Activated CD4-positive, alpha-beta T cell treated with anti-CD3 and anti-CD28 coated beads, Interleukin-2, amount 50 U/mL, for 1 hour (primary cell): ENCODE measurements at places on chromosomes 13 and 19.

DNA sequence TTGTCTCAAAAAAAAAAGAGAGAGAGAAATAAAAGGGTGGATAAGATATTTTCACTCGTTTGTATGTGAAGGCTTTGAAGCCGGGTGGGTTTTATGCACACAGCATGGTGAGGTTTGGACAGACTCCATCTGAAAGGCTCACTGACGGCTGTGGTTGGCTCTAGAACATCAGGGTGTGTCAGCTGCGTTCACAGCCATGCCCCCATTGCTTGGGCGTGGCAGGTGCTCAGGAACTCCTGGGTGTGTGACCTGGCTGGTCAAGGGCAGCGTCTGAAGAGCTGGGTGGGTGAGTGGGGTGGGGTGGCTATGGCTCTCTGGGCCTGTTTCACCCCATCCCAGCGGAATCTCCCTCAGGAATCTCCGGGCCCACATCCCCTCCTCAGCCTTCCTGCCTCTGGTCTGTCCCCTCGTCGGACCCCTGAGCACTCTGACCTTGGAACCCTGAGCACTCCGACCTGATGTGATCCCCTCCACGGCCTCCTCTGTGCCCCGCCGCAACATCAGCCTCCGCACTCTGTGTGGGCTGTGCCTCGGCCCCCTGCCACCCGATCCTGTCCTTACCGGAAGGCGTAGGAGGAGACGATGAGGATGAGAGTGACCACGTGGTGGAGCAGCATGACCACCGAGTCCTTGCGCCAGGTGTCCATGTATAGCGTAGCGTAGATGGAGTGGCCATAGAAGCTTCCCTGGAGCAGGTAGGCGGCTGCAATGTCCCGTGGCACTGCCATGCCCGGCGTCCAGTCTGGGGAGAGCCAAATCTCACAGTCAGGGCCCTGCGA lies 12.2 kb downstream of the CERS1 start:
- DNase-seq = no peak

GRCh38 chr13:106115081-106115480 lies 420.4 kb downstream of the EFNB2 start:
- DNase-seq = no peak

GRCh38 chr19:39677961-39678889 lies 22.5 kb downstream of the LGALS16 start:
- DNase-seq = no peak

- DNase-seq = peak; percentile 85
Observed at GRCh38 chr19:19145684-19146608, 7.7 kb upstream of the TMEM161A start.

GRCh38 chr13:39196965-39197646 lies 158.8 kb downstream of the NHLRC3 start:
- no peak for DNase-seq

GRCh38 chr13:60945396-60945795 lies 470.3 kb downstream of the PCDH20 start:
- no peak for DNase-seq

- DNase-seq = peak; percentile 65
Observed at GRCh38 chr13:41458761-41459431, 1.5 kb downstream of the RGCC start.

DNA sequence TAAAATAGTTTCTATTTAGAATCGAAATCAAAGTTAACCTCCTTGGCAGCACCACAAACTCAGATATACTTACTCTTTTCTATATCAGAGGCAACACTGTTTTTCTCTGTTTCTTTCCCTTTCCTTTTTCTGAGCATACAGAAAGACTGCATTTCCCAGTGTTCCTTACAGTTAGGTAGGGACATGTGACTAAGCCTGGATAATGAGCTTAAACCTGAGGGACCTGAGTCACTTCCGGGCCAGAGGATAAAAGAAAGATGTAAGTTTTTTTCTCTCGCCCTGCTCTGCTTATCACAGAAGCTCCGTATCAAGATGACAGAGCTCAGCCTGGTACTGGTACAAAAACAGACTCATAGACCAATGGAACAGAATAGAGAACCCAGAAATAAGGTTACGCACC lies 531.9 kb downstream of the KLF12 start:
- no peak for DNase-seq

DNA sequence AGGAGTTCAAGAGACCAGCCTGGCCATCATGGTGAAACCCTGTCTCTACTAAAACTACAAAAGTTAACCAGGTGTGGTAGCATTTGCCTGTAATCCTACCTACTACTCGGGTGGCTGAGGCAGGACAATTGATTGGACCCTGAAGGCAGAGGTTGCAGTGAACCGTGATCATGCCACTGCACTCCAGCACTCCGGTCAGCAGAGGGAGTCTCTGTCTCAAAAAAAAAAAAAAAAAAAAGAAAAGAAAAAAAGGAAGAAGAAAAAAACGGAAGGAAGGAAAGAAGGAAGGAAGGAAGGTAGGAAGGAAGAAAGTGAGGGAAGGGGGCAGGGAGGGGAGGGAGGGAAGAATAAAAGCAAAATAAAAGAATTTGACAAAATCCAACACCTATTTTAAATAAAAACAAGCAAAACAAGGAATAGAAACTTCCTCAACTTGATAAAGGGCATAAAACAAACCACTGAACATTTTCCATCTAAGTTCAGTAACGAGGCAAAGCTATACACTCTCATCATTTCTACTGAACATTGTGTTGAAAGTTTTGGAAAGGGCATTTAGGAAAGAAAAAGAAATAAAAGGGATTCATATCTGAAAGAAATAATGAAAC lies 411.6 kb upstream of the SLITRK5 start:
- no peak for DNase-seq

DNA sequence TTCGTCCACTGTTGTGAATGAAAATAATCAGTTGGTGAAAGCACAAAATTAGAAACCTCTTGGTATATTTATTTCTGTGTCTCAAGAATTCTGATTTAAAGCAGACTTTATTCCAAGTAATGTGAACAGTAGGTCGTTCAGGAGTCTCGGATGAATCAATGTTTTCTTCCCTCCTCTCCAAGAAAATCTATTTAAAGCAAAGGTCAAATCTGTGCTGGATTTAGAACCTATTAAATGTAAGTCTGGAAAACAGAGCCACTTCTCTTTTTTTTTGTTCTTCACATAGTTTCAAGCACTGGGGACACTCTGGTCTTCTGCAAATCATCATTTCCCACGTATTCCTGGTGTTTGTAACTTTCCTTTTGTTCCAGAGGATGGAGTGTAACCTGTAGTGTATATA lies 312.7 kb downstream of the ATP8A2 start:
- DNase-seq = no peak

DNA sequence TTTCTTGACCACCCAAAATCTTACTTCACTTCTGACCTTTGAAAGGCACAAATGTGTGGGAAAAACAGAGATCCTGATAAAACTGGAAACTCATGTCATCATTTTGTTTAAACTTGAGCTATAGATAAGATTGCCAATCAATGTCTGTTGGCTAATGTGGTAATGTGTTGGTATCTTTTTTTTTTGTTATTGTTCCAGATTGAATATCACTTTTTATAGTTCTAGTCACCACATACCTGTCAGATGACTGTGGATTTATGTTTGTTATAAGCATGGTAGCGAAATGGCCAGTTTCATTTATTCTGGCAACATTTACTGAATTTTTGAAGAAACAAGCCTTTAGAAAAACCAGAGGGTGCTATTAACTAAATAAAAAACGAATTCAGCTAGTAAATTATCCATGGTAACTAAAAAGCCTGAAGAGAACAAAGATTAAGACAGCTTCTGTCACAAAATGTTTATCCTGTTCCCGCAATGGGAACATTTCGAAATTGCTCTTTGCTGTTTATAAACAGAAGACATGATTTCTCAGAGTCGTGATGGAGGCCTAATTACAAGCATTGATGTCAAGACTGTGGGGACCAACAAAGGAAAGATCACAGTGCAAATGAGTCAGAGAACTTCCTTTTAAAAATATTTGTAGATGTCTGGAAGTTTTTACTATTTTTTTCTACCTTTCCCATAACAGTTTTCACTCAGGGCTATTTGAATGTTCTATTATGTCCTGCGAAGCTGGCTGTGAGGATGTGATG lies 82.9 kb upstream of the POSTN start:
- no peak for DNase-seq

GRCh38 chr13:53045189-53045588 lies 16.6 kb downstream of the OLFM4 start:
- DNase-seq = no peak

DNA sequence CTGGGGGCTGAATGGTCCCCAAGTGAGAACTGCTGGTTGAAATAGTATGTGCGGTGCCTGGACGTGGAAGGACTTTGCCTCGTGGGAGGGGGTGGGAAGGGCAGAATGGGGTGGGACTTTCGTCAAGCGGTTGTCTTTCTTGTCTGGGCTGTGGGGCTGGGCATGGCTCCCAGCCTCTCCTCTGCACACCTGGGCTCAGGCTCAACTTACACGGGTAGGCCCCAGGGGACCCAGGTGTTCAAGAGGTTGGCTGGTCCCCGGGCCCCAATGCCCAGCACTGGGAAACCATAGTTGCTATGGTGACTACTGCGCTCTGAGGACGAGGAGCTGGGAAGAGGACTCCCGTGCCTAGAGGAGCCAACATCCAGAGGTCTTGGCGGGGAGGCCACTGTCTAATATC lies 7.3 kb downstream of the NWD1 start:
- DNase-seq = no peak

DNA sequence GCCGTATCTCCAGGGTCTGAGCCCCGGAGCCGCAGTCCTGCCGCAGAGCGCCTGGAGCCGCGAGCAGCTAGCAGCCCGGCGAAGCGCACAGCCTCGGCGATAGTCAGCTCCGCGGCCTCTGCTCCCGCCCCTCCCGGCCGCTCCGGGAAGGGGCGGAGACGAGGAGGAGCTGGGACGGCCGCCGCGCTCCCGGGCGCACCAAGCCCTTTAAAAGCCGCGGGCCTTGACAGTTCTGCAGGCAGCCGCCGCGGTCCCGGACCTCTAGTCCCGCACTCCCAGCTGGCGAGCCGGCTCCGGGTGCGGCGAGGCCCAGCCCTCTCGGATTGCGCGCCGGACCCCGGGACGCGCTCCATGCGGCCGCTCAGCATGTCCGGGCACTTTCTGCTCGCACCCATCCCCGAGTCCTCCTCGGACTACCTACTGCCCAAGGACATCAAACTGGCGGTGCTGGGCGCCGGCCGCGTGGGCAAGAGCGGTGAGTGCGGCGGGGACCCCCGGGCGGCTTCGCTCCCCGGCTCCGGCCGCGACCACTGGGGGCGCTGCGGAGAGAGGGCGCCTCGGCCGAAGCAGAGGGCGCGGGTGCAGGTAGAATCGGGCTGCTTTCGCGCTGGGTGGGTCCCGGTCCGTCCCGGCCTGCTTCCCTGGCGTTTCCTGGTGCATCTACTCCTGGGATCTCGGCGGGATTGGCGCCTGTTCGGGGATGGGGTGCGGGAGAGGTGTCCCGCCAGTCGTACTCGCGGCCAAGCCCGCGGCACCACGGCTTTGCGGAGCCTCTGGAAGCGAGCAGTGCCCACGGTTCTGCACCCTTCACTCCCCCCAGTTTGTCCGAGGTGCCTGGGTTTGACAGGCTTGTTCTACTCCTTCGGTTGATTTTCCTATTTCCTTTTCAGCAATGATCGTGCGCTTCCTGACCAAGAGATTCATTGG lies at the start of gene RASL11A:
Gene RASL11A, plus strand, starts transcription at position 237 of the 927 bp plus-strand sequence. Its CDS starts 115 bp downstream, at position 352.
- DNase-seq = peak; percentile 66

DNA sequence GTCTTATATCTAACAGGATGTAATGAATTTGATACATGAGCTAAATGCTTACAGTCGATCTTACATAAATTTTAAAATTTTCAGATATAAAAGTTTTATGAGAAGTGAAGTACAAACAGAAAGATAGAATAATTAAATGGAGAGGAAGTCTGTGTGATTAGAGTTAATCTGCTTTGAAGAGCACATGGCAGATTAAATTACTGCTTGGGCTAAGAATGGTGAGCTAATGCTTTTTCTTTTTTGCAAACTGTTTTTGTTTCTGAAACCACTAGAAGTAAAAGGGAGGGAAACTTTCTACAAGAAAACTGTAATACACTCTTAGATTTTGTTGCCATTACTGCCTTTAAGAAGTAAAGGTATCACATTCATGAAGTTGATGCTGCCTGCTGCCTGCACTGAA lies 96.3 kb upstream of the SPRY2 start:
- DNase-seq = no peak

- no peak for DNase-seq
Observed at GRCh38 chr13:77915686-77916085, 2.9 kb downstream of the EDNRB start.

DNA sequence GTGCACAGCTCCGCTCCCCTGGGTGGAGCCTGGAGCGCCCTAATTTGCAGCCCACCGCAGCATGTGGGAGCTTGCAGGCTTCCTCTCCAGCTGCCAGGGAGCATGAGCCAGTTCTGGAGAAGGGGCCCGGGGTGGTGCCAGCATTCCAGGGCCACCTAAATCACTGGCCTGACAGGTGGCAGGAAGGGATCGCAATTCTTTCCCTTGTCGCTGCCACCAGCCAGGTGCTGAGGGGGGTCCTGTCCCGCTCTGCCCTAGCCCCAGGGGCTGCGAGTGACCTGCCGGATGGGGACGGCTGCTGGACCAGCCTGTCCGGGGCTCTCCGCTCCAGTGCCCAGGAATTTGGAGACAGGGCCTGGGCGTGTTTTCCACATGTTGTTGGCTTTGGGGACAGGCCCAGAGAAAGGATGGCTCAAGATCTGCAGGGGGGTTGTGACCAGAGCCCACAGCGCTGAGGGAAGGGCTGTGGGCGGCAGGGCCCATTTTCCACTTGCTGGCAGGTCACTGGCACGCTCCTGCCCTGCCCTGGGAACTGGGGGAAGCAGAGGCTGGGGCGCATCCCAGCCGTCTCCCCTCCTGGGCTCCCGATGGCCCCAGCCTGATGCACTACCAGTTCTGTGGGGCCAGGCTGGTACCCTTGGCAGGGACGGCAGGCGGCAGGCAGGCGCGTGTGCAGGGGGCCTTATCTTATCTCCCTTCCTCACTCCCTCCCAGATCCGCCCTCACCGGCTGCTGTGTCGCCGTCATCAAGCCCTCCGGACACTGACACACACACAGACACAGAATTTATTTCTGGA lies 9.5 kb downstream of the NDUFA11 start:
- DNase-seq = no peak

GRCh38 chr19:33727331-33727998 lies 69.2 kb upstream of the KCTD15 start:
- no peak for DNase-seq

GRCh38 chr19:21677696-21678418 lies 89.5 kb downstream of the ZNF100 start:
- DNase-seq = no peak

GRCh38 chr13:33051632-33052031 lies 35.4 kb downstream of the KL start:
- DNase-seq = no peak
